ENCODE measurements at places on chromosomes 7 and 10.

DNA sequence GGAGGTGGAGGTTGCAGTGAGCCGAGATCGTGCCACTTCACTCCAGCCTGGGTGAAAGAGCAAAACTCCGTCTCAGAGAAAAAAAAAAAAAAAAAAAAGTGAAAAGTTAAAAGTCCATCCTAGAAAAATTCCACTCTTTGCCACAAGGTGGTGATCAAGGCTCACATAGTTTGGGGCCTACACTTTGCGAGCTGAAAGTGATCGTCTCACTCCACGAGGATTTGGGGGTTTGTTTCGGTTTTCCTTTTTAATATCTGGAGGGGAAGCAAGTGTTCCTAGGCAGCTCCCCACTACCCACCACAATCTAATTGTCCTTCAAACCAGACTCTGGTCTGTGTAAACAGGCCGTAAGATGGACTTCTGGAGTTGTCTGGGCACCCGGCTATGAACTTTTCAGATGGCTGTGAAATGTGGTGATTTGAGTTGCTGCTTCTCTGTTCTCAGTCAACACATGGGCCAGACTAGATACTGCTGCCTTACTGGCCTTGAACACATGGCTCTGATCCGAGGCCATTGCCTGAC, 27.1 kb downstream of the PRLHR start:
- DNase-seq = peak; percentile 89

DNA sequence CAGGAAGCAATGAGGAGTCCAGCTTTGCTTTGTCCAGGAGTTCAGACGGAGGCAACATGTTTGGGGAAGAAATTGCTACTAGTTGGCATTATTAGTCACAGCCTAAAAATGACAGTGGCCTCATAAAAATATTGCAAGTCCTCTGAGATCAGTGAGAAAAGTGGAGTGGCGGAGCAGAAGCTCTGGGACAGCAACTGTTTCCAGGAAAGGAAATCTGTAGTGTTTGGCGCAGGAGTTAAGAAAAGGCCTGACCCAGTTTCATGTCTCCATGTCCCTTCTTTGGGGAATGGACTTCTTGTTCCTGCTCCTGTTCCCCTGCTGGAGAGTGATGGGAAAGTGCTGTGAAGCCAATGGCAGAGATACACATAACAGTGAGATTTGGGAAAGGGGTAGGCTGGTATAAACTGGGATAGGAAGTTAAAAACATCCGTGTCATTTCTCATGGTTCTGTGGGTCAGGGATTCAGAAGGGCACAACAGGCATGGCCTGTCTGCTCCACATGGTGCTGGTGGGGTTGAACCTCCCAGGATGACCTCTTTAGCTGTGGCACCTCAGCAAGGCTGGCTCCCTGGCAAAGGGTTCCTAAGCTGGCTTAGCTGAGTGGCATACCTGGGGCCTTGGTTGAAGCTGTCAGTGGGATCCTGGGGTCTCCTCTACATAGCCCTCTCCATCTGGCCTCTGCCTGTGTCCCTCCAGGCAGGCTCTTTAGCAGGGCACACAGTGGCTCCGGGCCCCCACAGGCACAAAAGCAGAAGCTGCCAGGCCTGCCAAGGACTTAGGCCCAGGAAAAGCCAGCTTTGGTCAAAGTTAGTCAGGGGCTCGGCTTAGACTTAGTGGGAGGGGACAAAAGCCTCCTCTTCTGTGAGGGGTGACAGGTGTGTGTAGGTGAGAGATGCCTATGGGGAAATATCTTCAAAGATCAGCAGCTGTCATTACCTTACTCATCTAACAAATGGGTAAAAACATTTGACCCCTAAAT, 77.7 kb downstream of the WDFY4 start:
- no peak for DNase-seq

- no peak for DNase-seq
Observed at GRCh38 chr10:127738512-127739424, 1.8 kb downstream of the FOXI2 start.

DNA sequence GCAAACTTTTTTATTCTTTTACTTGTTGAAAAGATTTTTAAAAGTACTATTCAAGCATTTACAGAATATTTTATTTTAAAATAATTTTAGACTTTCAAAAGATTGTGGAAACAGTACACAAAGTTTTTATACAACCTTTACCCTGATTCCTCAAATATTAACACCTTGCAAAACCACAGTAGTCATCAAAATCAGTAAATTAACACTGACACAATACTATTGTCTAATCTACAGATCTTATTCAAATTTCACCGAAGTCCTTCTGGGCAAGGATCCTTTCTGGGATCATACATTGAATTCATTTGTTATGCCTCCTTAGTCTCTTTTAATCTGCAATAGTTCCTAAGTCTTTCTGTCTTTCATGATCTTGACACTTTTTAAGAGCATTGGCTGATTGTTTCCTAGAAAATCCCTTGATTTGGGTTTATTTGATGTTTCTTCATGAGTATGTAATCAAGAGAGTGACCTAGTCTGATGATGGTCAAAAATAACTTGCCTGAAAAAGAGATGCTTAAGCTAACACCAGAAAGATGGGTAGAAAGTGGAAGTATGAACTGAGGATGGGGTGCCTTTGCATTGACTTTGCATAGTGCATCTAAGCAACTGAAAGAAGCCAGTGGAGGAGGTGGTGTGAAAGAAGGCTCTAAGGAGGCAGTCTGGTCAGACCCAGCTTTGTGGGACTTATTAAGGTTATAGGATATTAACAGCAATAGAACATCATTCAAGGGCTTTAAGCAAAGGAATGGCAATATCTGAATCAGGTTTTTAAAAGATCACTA, 9.7 kb downstream of the STAMBPL1 start:
- no peak for DNase-seq

DNA sequence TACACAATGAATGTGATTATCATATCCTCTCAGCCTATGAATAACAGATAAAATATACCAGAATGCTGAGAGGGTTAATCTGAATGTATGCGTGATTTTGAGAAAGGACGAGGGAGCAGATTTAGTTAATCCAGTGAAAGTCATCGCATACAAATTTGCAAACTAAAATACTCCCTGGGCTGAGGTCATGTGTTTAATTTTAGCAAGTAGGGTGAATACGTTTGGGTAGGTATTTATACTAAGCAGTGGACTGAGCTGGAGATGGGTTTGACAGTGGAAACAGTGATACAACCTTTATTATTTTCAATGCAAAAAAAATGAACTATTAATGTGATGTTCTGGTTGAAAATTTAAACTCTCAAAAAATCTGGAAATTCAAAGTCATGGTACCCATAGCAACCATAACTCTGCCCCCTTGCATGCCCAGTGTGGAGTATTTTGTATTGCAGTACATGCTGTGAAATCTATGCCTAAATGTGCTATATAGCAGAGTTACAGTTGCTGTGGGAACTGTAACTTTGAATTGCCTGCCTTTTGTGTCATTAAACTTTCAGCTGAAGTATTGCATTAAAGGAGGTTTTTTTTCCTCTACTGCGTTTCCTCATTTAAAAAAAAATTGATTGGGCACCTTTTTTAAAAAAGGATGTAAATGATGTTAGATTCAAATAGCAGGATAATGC, 9.5 kb upstream of the ARID5B start:
- no peak for DNase-seq

- no peak for DNase-seq
Observed at GRCh38 chr10:31888442-31888841, 40.2 kb downstream of the ARHGAP12 start.

DNA sequence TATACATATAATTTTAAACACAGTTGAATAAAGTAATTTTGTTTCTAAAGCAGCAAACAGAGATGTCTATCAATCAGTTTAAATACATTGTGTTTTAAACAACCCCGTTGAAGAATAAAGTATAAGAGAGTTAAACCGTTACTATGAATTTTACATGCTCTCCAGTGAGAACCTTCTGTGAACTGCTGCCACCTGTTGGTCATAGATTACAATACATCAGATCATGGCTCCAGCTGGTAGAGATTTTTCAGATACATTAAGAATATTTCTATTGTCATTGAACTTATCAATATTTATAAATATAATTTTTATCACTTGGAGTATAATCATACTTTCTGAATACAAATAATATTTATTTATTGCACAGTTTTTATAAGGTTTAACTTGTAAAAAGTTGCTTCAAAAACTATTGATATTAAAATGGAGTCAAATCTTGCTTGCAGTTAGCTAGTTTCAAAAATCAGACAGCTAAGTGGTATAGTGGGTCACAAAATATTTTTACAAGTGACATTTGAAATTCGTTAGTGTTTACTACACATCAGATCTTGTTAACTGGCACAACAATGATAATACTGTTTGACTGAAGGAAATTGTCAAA, 561.2 kb upstream of the PHF14 start:
- peak; percentile 51 for DNase-seq

DNA sequence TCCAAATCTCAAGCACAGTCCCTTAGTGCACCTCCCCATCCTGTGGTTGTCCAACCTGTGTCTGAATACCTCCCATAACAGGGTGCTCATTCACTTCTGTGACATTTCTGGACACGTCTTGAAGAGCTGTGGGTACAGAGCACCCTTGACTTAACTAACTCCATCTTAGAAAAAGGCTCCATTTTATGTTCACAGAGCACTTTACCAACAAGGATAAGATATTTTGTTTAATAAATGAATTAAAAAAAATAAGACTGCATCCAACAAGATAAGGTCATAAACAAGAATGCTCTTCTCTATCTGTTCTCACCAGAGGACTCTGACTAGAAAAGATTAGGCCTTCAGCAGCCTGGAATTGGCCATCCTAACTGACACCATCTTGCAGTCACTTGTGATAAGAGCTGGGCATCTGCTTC, 335.2 kb upstream of the ZNF32 start:
- DNase-seq = no peak

GRCh38 chr10:124829447-124830115, 28.0 kb downstream of the ABRAXAS2 start:
- DNase-seq = no peak

DNA sequence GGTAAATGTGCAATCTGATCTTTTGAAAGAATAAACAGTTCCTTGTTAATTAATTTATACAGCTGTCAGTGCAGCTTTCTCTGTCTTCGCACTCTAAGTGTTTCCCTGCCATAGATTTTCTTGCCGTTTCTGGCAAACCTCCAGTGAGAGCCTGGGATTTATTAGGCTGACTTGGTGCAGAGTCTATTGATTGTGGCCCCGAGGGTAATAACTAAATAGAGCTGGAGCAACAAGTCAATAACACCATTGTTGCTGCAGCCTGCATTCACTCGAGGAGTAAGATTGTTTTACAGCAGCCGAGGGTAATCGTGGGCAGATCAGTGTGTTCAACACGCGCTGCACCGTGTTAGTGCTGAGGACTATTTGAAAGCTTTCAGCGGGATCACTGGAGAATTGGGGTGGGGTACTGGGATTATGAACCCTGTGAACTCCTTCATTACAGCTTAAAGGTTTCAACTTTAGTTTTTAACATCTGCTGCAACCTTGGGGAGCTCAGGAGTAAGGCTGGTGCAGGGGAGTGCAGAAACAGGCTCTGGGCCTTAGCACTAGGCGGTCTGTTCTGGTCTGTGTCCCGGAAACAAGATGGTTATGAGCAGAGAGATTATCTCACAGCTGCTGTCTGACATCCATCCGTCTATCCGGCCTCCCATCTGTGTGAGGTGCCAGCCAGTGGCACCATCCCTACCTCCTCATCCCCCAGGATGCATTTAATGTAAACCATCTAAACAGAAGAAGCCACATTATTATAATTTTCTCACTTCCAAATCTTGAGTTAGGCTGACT, 174.0 kb upstream of the TCF7L2 start:
- no peak for DNase-seq

DNA sequence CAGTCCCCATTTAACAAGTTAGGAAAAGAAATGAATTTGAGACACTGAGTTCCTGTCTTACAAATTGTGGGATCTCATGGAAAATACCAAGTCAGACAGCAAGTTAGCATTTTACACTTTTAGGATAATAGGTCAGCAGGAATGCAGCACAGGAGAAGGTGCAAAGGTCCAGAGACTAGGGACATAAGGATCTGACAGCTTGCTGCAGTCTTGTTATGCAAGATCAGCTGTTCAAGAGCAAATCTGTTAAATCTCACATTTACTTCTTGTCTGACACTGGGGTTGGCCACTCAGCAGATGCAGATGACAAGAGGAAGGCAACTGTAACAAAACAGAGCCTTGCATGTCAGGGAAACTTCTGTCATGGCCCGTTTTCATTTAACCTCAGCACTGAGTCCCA, 239.6 kb downstream of the PHF14 start:
- DNase-seq = peak; percentile 15
